ENCODE measurements at places on chromosomes 2 and 18.

GRCh38 chr2:56202381-56203121 lies 18.8 kb downstream of the CCDC85A start:
- DNase-seq: no peak

- DNase-seq: peak; percentile 15
Observed at GRCh38 chr2:170770008-170770605, at the start of gene ERICH2. Gene ERICH2, plus strand, starts transcription at chr2:170770378. Its CDS starts 304 bp downstream, at chr2:170770682.

- DNase-seq: no peak
Observed at GRCh38 chr2:84424152-84424551, 34.9 kb downstream of the SUCLG1 start.

DNA sequence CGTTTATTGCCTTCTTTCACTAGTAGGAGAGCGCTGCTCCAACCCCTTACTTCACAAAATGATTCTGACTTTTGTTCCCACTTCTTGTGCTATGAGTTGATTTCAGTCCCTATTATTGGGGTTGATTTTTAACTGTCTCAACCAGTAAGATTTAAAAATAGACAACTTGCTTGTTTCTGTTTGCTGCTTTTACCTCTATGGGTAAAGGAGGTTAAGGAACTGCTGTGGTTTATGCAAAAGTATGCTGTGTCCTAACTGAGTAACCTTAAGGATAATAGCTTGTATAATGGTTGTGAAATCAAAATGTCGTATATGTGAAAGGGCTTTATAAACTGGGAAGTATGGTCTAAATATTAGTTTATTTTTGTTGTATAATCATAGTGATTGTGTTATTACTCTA lies 22.6 kb downstream of the ALMS1 start:
- no peak for DNase-seq
